Brain microvascular endothelial cell (primary cell): ENCODE measurements at places on chromosomes 7 and 10.
A peak's percentile ranks its signal among the peaks of the same experiment; 100 is the strongest.

GRCh38 chr7:115734641-115735040 lies 295.9 kb downstream of the TFEC start:
- no peak for DNase-seq

GRCh38 chr7:151166629-151167196 lies 781 bp downstream of the GBX1 start:
- DNase-seq, result no peak

- no peak for DNase-seq
These were observed 73.8 kb upstream of the CDK1 start for GRCh38 chr10:60704471-60704870.

- DNase-seq, result no peak
These were observed 34.6 kb upstream of the DAGLB start for GRCh38 chr7:6482307-6482706.

GRCh38 chr7:94060752-94061151 lies 56.6 kb upstream of the BET1 start:
- peak; percentile 20 for DNase-seq

DNA sequence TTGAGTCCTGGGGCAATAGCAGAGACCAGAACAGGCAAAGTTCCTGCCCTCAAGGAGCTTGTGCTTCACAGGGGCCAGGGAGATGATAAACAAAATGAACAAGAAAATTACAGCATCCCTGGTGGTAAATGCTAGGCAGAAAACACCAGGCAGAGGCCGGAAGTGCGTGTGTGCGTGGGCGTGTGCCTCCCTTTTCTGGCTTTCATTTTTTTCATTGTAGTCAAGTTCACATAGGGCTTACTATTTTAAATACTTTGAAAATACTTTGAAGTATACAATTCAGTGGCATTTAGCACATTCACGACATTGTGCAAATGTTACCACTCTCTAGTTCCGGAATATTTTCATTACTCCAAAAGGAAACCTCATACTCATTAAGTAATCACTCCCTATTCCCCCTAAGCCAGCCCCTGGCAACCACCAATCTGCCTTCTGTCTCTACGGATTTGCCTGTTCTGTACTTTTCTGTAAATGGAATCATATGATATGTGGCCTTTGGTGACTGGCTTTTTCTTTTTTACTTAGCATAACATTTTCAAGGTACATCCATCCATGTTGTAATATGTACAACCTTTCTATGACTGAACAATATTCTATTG lies 88.1 kb upstream of the PDCD4 start:
- peak; percentile 52 for DNase-seq

GRCh38 chr7:35754741-35755140 lies 46.1 kb upstream of the SEPTIN7 start:
- no peak for DNase-seq

- no peak for DNase-seq
These were observed 761.4 kb downstream of the LRMDA start for GRCh38 chr10:76192694-76193320.

DNA sequence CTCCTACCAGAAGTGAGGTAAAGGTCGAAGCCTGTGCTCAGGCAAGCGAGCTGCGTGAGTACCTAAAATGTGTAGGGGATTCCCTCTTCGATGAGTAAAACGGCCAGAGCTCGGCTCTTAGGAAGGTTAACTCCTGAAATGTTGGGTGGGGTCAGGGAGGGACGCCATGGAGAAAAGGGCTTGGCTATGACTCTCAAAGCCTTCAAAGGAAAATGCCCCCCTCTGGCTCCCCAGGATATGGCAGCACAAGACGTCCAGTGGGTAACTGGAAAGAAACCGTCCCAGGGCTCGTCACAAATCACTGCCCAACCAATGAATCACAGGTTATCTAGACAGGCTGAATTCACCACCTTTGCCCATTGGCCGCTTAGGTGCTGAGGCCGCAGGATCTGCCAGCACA lies 58.0 kb downstream of the CALML3 start:
- no peak for DNase-seq

DNA sequence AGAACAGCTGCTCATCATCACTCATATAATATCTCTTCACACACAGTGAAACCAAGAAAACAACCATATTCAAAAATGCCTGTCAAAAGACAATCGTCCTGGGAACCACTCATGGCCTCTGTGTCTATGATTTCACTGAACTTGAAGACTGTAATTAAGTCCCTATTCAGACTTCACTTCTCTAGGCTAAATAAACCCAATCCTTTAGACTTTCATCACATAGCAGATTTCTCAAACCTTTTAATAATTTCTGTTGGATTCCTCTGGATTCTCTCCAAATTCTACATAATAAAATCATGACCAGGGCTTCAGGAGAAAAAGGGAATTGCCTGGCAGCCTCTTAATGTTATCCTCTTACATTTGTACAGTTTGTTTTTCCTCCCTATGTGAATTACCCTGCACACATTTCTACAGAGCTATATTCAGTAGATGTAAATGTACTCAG lies 201.1 kb downstream of the LRRN3 start:
- DNase-seq, result no peak

DNA sequence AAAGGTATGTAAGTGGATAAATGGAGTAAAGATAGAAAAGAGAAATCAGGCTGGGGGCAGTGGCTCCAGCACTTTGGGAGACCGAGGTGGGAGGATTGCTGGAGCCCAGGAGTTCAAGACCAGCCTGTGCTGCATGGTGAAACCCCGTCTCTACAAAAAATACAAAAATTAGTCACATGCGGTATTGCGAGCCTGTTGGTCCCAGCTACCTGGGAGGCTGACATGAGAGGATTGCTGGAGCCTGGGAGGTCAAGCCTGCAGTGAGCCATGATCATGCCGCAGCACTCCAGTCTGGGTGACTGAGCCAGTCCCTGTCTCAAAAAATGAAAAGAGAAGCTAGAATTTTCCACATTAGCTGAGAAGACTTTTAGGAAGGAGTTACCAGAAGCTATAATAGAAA lies 14.8 kb downstream of the LCOR start:
- DNase-seq, result no peak

DNA sequence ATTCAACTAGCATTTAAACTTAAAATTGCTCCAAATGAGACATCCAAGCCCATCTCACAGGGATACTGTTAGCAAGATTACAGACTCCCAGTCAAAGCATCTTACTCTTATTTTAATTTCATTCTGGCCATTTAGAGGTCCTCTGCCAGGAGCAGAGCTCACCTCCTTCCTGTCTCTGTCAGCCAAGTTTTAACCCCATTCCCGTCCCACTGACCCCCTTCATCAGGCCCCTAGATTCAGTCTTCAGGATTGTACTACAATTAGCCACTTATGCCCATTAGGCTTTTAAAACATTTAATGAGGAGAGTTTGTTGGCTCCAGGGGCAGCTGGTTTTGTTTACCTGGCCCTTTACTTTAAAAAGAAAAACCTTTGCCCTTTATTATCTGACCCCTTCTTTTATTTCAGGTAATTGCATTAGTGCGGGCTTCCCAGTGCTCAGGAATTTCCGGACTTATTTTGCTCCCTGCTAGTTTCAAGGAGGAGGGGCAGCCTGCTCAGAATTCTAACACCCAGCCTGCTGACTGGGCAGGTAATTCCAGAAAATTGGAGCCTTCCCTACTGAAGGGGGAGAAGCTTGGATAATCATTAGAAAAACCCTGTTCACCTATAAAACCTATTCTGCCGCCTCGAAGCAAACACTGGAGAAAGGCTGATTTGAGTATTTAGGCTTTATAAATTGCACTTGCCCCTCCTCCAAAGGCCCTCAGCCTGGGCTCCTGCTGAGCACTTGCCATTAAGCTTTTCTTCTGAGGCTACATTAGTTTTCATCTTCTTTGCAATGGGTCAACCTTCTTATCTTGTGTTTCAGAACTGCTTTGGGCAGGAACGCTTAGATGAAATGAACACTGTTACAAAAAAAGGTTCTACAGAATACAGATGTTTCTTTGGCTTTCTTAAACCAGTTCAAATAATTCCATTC lies 200.5 kb upstream of the HPS1 start:
- no peak for DNase-seq

DNA sequence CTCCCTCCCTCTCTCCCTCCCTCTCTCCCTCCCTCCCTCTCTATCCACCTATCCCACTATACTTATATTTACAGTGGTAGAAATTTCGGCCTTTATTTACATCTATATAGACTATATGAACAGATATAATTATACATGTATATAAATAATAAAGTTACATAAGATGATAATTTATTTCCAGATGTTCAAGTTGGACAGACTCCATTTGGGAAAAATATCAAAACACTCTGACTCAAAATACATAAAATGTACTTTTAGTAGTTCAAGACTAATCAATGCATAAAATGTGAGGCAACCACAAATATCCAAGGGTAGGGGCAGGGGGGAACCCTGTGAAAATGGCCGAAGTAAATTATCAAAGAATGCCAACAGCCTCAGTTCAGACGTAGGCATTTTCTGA lies 203.0 kb downstream of the FANK1 start:
- no peak for DNase-seq

DNA sequence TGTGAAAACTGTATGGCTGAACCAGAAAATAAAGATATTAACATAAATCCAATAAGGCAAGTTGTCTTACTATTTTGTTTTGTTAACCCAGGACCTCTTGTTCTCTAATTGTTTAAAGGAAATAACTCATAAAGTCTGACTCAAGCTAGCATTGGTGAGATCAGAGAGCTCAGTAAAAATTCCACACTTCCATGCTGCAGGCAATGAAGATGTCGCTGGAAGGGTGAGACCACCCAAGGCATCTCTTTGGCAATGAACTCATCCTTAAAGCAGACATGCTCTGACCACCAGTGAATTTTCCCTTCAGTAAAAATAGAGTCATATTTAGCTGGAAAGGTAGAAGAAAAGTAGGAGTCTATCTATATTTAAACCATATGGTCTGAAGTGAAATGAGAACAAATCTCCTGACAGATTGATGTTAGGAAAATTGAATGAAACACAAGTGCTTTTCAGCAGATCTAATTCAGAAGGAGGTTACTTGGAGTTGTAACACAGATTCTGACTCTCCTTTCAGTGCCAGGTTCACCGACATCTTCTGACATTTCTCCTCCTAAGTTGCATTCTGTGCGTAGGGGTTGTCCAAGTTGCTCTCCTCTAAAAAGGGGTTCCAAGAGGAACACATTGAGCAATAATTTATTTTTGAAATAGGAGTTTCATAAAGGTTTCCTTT lies 32.8 kb upstream of the VIPR2 start:
- no peak for DNase-seq

DNA sequence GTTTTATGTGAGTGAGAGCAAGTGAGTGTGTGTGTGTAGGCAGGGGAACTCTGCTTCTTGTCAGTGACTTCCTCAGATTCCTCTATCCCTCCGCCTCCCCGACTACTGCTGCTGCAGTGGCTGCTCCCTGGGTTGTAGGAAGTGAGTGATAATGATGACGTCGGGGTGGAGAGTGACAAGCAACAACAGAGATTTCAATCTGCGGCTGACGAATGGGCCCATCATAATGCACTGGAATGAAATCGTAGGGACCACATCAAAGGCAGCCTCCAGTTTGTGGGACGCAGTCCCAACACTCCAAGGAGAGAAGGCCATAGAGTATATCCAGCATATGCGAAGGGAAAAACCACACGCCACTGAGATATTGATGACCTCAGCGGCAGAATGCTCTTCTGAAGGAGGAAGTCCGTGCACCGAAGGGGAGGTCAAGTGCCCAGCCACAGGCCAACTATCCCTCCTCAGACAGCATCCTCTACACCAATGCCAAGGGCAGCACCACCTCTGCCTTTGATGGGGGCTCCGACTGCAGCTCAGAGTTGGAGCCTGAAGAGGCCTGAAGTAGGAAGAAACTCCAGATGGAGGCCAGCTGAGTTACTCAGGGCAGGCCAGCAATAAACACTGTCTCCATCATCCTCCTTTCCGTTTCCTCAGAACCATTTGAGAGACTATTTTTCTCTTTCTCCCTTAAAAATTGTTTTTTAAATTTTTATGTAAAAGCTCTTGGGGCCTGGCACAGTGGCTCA lies 11.3 kb upstream of the STMP1 start:
- DNase-seq, result peak; percentile 73

- DNase-seq, result peak; percentile 82
These were observed 40.3 kb upstream of the ANK3 start for GRCh38 chr10:60430017-60430416.

DNA sequence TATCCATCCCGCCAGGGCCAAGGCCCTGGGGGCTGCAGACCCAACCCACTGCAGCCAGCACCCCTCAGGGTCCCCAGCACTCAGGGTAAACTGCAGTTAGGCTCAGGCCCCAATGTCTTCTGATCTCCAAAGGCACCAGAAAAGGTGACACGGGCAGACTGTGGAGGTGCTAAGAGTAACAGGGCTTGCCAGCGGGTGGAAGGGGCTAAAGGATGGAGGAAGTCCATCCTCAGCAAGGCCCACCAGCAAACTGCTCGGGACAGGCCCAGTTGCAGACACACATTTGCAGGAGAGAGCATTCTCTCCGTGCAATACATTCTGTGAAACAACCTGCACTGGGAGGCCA lies 95.6 kb upstream of the DDC start:
- DNase-seq, result no peak

- no peak for DNase-seq
These were observed 111.8 kb upstream of the ANKRD1 start for GRCh38 chr10:91032611-91033206.

- DNase-seq, result no peak
These were observed 616.1 kb downstream of the PARD3 start for GRCh38 chr10:34198953-34199352.

DNA sequence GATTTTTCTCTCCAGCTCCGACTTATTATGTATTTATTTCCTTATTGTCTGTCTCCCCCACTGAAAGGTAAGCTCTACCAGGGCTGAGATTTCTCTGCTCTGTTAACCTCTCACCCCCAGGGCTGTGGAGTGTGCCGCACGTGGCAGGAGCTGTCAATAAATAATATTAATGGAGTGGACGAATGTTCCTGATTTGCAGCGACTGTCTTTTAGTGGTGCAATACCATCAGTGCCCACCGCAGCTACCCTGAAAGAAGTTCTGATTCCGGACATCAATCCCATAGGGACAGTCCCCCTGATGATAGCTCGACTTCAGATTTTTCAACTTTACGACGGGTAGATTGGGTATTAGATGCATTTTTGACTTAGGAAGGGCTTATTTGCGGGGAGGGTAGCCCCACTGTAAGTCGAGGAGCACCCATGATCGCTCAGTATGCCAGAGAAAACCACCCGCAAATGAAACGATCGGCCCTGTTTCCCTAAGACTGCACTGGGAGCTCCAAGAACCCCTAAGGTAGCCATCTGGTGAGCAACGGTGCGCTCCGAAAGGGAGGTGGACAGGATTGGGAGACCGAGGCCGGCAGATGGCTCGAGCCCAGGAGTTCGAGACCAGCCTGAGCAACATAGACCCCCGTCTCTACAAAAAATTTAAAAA lies 986 bp upstream of the PPP2R2D start:
- no peak for DNase-seq

DNA sequence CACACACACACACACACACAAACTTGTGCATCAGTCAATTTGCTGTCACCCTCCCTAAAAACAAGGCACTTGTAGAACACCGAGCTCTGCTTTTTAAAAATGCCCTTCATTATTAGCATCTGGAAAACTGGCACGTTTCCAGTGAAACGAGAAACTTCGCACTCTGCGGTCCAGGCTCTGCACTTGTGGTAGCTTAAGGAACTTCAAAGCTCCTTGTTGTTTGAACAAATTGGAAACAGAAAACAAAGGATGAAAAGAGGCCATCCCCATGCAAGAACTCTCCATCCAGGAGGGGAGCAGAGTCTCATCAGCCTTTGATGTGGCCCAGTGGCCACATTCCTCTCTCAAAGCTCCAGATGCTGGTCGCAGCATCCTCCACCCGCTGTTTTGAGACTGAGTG lies 105.1 kb downstream of the C10orf90 start:
- DNase-seq, result no peak
